Mesothelial cell of epicardium (in vitro differentiated cells): ENCODE measurements at places on chromosomes 6 and 20. TPM values are rescaled to one million over a fixed set of nuclear protein-coding genes. Genes with fewer than 3 reads are reported as not detected.

Gene HLA-DPA1
- total RNA-seq = 2.0 to 2.2 TPM (median 2.0 TPM) in 3 replicates

Gene SLCO4A1
- 3.7 to 4.5 TPM (median 4.3 TPM) in 3 replicates for total RNA-seq

Gene RAB32
- 21.3 to 24.2 TPM (median 21.8 TPM) in 3 replicates for total RNA-seq

Gene EEF1E1
- 31.1 to 34.0 TPM (median 32.4 TPM) in 3 replicates for total RNA-seq

Gene IL17F
- total RNA-seq = not detected in 3 replicates

Gene CHRNA4
- total RNA-seq = 0.11 to 0.63 TPM (median 0.43 TPM) in 3 replicates

DNA sequence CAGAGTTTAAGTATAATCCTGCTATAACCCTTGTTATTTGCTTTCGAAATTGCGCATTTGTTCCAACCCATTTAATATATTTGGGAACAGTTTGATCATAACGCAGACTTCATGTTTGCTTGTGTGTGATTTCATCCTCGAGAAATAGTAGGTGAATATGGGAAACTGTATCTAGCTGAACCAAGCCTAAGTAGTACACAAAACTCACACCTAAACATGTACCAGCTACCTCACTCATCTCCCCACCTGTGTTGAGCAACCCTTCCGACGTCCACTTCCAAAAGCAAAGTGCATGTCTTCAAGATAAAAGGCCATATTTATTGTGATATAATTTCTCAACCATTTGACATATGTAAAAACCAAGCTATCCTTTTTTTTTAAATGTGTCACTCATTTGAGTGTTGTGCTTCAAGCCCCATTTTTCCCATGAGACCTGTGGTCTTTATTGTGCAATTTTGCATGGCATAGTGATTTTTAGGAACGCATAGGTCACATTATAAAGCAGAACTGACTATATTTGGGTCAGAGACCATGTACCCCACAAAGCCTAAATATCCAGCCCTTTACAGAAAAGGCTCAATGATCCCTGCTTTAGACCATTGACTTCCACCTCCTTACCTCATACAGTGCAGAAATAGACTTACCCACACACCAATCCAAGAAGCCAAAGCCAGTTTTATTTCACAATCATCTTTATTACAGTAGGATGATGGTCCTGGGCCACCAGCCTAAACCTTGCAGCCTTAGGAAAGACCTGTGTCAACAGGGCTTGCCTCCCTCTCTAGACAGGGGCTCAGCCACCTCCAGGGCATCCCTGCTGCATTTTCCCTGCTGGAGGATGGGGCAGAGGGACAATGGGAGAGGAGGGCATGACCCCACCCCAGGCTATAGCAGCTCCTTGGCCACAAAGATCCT, 7.1 kb downstream of the CCND3 start:
- H3K27me3 ChIP-seq = no peaks in the 10 kb centered on the region
- no peak overlapping the region for H3K4me3 ChIP-seq
- no peak for DNase-seq
- H3K4me1 ChIP-seq = peaks cover 27% of the 10 kb centered on the region

DNA sequence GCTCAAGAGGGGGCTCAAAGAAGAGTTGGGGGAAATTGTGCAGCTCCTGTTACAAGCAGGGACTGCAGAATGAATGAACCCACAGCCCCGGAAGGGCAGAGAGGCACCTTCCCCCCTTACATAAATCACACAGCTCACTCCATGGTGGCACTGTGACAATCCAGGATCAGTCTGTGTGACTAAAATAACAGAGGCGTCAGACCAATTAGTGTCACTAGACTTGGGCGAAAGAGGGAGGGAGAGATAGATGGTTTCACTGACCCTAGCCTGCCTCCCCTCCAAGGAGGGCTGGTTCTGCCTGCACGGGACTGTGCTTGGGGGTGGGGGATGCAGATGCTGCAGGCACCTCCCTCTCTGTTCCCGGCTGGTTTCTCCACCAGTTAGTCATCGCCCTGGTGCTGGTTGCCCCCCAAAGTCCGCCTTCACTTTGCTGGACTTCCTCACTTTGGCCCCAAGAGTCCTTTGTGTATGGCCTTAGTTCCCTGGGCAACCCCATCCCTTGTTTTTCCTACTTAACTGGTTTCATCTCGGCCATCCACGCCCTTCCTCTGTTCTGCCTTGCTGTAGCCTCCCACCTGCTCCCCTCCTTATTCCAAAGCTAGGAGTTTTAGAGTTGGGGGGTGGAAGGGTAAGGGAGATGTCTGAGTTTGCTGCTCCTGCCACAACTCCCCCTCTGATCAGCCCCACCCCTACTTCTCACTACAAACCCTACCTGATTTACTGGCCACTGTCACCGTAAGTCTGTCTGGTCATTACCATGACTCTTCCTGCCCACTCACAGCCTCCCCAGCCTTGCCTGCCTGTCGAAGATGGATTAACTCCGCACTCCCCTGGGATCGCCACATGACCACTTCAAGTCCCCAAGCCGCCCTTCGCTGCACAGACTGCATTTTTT, 17.7 kb downstream of the CCDC167 start:
- no peaks in the 10 kb centered on the region for H3K27me3 ChIP-seq
- no peak for DNase-seq
- H3K36me3 ChIP-seq = peaks cover 6% of the 10 kb centered on the region
- H3K27ac ChIP-seq = no peak overlapping the region

GRCh38 chr6:20056350-20056992, 155.8 kb downstream of the MBOAT1 start:
- H3K4me3 ChIP-seq = no peak overlapping the region
- peaks cover 1% of the 10 kb centered on the region for H3K27me3 ChIP-seq
- H3K36me3 ChIP-seq = no peaks in the 10 kb centered on the region
- no peak for DNase-seq
- H3K27ac ChIP-seq = no peak overlapping the region

DNA sequence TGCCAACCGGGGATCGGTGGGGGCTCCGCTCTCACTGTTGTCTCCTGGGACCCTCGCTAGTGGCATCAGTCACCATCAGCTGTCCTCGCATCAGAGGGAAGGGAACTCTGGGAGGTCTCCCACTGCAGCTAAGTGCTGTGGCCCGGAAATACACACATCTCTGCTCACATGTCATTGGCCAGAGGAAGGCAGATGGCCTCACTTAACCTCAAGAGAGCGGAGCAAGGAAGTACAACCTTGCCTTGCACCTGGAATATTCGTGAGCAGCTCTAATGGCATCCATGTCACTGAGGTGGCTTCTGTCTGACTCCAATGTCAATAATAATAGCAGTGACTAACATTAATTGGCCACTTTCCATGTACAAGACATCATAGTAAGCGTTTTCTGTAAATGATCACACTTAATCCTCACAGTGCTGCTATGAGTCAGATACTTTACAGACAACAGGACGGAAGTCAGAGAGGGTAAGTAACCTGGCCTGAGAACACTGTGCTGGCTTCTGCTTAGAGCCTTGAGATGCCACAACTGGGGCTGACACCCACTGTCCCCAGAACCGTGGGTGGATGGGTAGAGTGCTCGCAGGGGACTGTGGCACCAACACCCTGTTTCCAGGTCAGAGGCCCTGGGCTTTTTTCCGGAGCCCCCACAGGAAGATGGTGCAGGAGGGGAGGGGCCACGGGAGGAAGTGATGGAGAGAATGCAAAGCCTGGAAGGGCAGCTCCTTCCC, 6.0 kb downstream of the LHFPL5 start:
- no peak for DNase-seq
- no peak overlapping the region for H3K27ac ChIP-seq
- no peaks in the 10 kb centered on the region for H3K36me3 ChIP-seq
- peaks cover 10% of the 10 kb centered on the region for H3K27me3 ChIP-seq
- no peaks in the 10 kb centered on the region for H3K4me1 ChIP-seq

DNA sequence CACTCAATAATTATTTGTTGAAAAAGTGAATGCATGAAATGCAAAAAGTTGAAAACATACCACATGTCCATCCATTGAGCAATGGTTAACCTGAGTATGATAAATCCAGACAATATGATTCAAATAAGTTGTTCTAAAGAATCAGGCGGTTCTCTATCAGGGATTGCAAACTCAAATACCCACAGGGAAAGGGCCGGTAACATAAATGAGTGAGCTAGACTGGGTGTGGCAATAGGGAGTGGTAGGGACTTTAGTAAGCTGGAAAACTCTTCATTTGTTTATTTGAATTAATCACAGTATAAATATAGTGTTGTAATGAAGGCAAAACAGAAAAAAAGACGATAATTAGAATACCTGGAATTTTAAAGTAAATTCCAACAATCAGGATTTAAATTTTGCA, 106.3 kb downstream of the BCAS1 start:
- peaks cover 8% of the 10 kb centered on the region for H3K4me1 ChIP-seq
- H3K27ac ChIP-seq = no peak overlapping the region
- no peak overlapping the region for H3K4me3 ChIP-seq
- peaks cover 3% of the 10 kb centered on the region for H3K27me3 ChIP-seq
- no peak for DNase-seq

DNA sequence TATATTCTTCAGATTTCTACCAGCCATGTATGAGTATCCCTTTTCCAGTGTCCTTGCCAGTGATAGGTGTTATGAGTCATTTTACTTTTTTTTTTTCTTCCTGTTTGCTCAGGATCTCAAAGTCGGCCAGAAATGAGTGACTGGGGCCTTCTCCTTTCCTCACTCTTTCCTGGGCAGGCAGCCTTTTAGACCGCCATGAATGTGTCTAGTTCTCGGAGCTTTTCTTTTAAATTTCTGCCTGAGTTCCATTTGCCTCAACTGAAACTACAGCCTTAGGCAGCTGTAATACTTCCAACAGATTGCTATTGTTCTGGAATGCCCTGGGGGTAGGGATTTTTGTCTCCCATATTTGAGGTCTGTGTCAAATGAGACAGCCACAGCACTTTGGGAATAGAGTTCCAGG, 83.7 kb downstream of the STXBP5 start:
- DNase-seq = no peak
- H3K4me1 ChIP-seq = peaks cover 11% of the 10 kb centered on the region
- no peaks in the 10 kb centered on the region for H3K27me3 ChIP-seq
- no peak overlapping the region for H3K27ac ChIP-seq
- H3K4me3 ChIP-seq = no peak overlapping the region
- H3K36me3 ChIP-seq = peaks cover 9% of the 10 kb centered on the region

GRCh38 chr20:1307171-1307570, 21.8 kb downstream of the SDCBP2 start:
- no peak overlapping the region for H3K27ac ChIP-seq
- H3K36me3 ChIP-seq = no peaks in the 10 kb centered on the region
- DNase-seq = no peak
- no peaks in the 10 kb centered on the region for H3K27me3 ChIP-seq
- H3K4me3 ChIP-seq = no peak overlapping the region

- H3K4me1 ChIP-seq = peaks cover 6% of the 10 kb centered on the region
- H3K27me3 ChIP-seq = peaks cover 8% of the 10 kb centered on the region
- no peak overlapping the region for H3K4me3 ChIP-seq
- no peak for DNase-seq
- no peak overlapping the region for H3K27ac ChIP-seq
These were observed 85.4 kb downstream of the KLHL32 start for GRCh38 chr6:97009781-97010492.
